Large intestine (tissue), 12 donors: ENCODE measurements at places on chromosomes 7 and 10. TPM values are rescaled to one million over a fixed set of nuclear protein-coding genes. Genes with fewer than 3 reads are reported as not detected.

DNA sequence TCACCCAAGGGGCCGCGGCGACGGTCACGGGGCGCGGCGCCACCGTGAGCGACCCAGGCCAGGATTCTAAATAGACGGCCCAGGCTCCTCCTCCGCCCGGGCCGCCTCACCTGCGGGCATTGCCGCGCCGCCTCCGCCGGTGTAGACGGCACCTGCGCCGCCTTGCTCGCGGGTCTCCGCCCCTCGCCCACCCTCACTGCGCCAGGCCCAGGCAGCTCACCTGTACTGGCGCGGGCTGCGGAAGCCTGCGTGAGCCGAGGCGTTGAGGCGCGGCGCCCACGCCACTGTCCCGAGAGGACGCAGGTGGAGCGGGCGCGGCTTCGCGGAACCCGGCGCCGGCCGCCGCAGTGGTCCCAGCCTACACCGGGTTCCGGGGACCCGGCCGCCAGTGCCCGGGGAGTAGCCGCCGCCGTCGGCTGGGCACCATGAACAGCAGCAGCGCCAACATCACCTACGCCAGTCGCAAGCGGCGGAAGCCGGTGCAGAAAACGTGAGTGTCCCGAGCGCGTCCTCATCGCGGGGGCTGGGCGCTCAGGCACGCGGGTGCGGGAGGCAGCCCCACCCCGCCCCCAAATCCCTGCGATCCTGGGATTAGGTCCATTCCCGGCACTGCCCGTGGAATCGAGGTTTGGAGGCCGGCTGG is 509 bp downstream of the AHR start:
- no peak for DNase-seq

DNA sequence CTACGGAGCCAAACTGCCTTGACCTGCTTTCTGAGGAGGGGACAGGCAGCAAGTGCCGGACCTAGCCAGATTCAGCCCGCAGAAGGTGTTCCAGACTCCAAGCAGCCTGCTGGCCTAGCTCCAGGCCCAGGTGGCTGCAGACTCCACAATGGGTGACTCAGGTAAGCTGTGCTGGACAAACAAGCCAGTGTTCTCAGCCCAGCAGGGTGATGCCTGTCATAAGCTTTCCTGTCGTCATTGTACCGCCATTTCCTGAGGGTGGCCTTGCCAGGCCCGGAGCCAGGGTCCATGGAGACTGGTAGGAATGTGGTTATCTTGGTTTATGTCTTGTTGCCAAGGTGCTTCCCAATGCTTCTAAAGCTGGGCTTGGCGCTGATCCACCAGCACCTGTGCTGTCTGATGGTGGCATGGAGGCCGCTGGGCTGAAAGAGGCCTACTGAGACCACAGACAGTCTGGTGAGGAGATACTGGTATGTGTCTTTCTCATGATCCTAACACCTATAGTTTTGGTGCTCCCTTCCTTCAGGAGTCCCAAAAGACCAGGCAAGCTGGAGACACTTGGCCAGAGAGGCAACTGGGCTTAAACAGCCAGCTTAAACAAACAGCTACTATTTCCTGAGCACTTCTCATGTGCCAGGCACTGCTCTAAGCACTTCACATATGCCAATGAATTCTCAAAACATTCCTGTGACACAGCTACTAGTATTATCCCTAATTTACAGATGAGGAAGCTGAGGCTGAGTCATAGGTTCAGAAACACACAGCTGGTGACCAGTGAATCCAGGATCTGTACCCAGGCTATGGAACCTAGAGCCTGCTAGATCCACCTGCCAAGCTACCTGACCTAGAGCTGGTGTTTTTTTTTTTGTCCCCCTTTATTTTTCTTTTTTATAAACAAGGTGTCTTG is 42.0 kb downstream of the ZC3HC1 start:
- DNase-seq, result no peak

GRCh38 chr7:106313456-106313901 is 28.7 kb upstream of the NAMPT start:
- no peak for DNase-seq

C10orf105 gene
- 0.27 TPM for polyA plus RNA-seq

NKX1-2 gene
- polyA plus RNA-seq, result 7.7 TPM

- no peak for DNase-seq
Observed at GRCh38 chr7:140417456-140418155, 13.7 kb downstream of the RAB19 start.

DNA sequence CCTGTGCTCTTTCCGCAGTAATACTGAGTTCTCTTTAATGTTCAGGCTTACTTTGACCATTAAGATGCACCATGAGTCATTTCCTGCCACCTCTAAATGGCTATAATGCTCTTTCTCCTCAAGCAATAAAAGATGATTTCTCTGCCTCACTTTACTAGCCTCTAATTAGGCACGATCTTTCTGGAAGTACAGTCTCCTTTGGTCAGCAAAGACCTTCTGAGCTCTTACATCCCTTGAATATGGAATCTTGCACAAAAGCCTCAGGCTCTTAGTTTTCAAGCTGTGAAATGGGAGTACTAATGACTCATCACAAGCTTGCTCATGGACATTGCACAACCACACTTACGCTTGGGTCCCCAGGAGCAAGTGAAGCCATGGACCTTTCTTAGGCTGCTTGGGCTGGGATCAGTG is 85.9 kb downstream of the FRMD4A start:
- no peak for DNase-seq
